ENCODE measurements at places on chromosomes 2 and 18. TPM values are rescaled to one million over a fixed set of nuclear protein-coding genes. Genes with fewer than 3 reads are reported as not detected.

DNA sequence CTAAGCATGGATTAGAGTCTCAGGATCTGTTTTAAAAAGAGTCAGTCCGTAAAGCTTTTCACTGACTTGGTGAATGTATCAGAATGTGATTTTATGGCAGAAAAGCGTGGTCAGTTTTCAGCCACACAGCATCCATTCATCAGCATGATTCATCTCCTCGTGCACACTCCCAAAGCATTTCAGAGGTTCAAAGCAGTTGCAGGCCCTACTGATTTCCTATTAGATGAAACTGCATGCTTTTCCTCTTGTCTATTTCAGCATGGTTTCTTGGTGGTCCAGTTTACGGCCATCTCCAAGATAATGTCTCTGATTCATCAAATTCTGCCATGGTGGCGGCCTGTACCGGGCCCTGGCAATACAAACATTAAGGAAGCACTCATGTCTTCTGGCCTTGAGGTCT, 4.8 kb upstream of the PARD6G start:
- no peak overlapping the region for H3K27ac ChIP-seq
- H3K27me3 ChIP-seq = no peaks in the 10 kb centered on the region
- no peak overlapping the region for H3K4me3 ChIP-seq
- no peaks in the 10 kb centered on the region for H3K4me1 ChIP-seq

SERPINB7 gene
- total RNA-seq = not detected

NABP1 gene
- 8.9 TPM for total RNA-seq

GRCh38 chr2:178419123-178419522, 31.9 kb downstream of the PRKRA start:
- no peaks in the 10 kb centered on the region for H3K27me3 ChIP-seq
- no peak overlapping the region for H3K4me3 ChIP-seq
- H3K27ac ChIP-seq = no peak overlapping the region
- H3K36me3 ChIP-seq = peaks cover 8% of the 10 kb centered on the region
- H3K4me1 ChIP-seq = peaks cover 12% of the 10 kb centered on the region
- no peak for DNase-seq

DNA sequence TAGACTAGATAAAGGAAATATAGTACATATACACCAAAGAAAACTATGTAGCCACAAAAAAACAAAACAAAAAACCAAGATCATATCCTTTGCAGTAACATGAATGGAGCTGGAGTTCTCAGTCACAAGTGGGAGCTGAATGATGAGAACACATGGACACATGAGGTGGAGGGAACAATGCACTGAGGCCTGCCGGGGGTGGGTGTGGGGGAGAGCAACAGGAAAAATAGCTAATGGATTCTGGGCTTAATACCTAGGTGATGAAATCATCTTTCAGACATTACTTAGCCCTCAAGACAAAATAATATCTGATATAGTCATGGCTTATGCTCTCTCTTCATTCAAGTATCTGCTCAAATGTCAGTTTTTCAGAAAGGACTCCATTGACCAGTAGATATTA, 930.6 kb downstream of the LRP1B start:
- no peak overlapping the region for H3K27ac ChIP-seq
- no peak for DNase-seq
- no peak overlapping the region for H3K4me3 ChIP-seq
- peaks cover 3% of the 10 kb centered on the region for H3K36me3 ChIP-seq
- H3K4me1 ChIP-seq = no peaks in the 10 kb centered on the region

GRCh38 chr2:24423095-24423494, 62.8 kb upstream of the ITSN2 start:
- no peaks in the 10 kb centered on the region for H3K27me3 ChIP-seq
- H3K4me3 ChIP-seq = no peak overlapping the region
- no peaks in the 10 kb centered on the region for H3K4me1 ChIP-seq
- H3K36me3 ChIP-seq = no peaks in the 10 kb centered on the region
- H3K27ac ChIP-seq = no peak overlapping the region

DNA sequence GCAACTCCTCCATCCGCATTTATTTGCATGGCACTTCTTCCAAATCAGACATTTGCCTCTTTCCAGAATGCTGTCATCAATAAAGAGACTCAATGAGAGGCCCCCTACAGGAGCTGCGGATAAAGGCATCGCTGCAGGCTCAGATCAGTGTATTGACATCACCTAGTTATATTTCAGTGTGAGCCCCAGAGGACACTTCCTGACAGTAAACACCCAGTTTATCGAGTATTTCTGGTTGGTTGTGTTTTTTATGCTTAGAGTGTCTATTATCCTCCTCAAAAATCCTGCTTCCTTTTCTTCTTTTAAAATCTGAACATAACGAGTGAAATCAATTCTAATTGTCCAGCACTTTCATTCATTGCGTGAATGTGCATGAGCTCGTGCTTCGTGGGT, 38.8 kb downstream of the NRP2 start:
- H3K4me1 ChIP-seq = peaks cover 86% of the 10 kb centered on the region
- peak overlapping the region; percentile 95 for H3K27ac ChIP-seq
- peak overlapping the region; percentile 77 for H3K4me3 ChIP-seq
- H3K27me3 ChIP-seq = peaks cover 4% of the 10 kb centered on the region

- peaks cover 15% of the 10 kb centered on the region for H3K36me3 ChIP-seq
- H3K4me1 ChIP-seq = no peaks in the 10 kb centered on the region
- no peaks in the 10 kb centered on the region for H3K27me3 ChIP-seq
- no peak overlapping the region for H3K4me3 ChIP-seq
These were observed 36.5 kb downstream of the HADHB start for GRCh38 chr2:26281226-26281625.

- DNase-seq = no peak
- H3K36me3 ChIP-seq = peaks cover 6% of the 10 kb centered on the region
- H3K27me3 ChIP-seq = no peaks in the 10 kb centered on the region
- no peak overlapping the region for H3K4me3 ChIP-seq
- H3K4me1 ChIP-seq = peaks cover 11% of the 10 kb centered on the region
- H3K27ac ChIP-seq = no peak overlapping the region
These were observed 110.7 kb downstream of the RTN4 start for GRCh38 chr2:54939446-54940118.

GRCh38 chr2:30230497-30231211, 680 bp upstream of the LBH start:
- no peaks in the 10 kb centered on the region for H3K36me3 ChIP-seq
- peaks cover 19% of the 10 kb centered on the region for H3K4me1 ChIP-seq
- peak overlapping the region; percentile 3 for H3K27ac ChIP-seq

CPSF3 gene
- 86.4 TPM for total RNA-seq

GRCh38 chr18:50338122-50338521, 36.7 kb upstream of the SKA1 start:
- no peaks in the 10 kb centered on the region for H3K36me3 ChIP-seq
- no peaks in the 10 kb centered on the region for H3K27me3 ChIP-seq
- no peak for DNase-seq
- no peak overlapping the region for H3K27ac ChIP-seq
- H3K4me3 ChIP-seq = no peak overlapping the region
- peaks cover 6% of the 10 kb centered on the region for H3K4me1 ChIP-seq

DNA sequence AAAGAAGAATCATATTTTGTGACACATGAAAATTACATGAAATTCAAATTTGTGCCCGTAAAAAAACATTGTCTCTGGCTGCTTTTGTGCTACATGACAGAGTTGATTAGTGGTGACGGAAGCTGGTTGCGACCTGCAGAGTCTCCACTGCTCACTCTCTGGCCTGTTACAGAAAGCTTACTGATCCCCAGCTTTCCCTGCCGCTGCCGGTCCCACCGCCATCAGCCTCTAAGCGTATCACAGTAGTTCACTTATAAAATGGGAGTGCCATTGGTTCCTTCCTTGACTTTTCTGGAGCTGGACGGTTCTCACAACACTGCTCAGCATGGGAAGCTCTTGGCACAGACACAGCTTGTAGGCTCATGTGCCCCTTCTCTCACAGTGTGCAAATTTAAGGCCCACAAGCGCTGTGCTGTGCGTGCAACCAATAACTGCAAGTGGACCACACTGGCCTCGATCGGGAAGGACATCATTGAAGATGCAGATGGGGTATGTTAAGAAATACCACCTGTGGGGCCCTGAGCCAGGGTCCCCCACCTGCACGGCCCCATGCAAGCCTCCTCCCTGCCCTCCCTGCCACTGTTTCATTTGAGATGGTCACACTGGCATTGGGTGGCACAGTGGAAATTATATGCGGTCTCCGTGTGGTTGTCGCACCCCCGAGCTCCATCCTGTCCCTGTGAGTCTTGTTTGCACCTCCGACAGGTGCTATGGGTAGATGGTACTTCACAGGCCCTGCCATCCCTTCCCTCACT, 81.3 kb downstream of the DGKD start:
- peaks cover 2% of the 10 kb centered on the region for H3K36me3 ChIP-seq
- DNase-seq = no peak
- H3K4me3 ChIP-seq = no peak overlapping the region
- H3K27me3 ChIP-seq = no peaks in the 10 kb centered on the region

DNA sequence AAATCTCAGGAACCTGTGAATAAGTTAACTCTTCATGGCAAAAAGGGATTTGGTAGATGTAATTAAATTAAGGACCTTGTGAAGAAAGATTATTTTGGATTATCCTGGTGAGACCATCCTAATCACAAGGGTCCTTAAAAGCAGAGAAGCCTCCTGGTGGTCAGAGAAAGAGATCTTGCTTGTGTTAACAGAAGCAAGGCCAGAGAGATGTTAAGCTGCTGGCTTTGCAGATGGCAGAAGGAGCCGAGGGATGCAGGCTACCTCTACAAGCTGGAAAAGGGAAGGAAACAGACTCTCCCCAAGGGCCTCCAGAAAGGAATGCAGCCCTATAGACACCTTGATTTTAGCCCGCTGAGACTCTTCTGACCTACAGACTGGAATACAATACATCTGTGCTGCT, 197.0 kb downstream of the STK39 start:
- no peak overlapping the region for H3K4me3 ChIP-seq
- H3K36me3 ChIP-seq = peaks cover 2% of the 10 kb centered on the region
- no peak for DNase-seq
- H3K4me1 ChIP-seq = peaks cover 16% of the 10 kb centered on the region
- no peak overlapping the region for H3K27ac ChIP-seq

ARHGAP25 gene
- 3.0 TPM for total RNA-seq

GRCh38 chr2:204024503-204024902, 87.9 kb downstream of the ICOS start:
- no peak overlapping the region for H3K27ac ChIP-seq
- peak; percentile 22 for DNase-seq
- H3K4me1 ChIP-seq = peaks cover 23% of the 10 kb centered on the region
- no peaks in the 10 kb centered on the region for H3K36me3 ChIP-seq
- no peaks in the 10 kb centered on the region for H3K27me3 ChIP-seq

LYPD6 gene
- 7.3 TPM for total RNA-seq

DNA sequence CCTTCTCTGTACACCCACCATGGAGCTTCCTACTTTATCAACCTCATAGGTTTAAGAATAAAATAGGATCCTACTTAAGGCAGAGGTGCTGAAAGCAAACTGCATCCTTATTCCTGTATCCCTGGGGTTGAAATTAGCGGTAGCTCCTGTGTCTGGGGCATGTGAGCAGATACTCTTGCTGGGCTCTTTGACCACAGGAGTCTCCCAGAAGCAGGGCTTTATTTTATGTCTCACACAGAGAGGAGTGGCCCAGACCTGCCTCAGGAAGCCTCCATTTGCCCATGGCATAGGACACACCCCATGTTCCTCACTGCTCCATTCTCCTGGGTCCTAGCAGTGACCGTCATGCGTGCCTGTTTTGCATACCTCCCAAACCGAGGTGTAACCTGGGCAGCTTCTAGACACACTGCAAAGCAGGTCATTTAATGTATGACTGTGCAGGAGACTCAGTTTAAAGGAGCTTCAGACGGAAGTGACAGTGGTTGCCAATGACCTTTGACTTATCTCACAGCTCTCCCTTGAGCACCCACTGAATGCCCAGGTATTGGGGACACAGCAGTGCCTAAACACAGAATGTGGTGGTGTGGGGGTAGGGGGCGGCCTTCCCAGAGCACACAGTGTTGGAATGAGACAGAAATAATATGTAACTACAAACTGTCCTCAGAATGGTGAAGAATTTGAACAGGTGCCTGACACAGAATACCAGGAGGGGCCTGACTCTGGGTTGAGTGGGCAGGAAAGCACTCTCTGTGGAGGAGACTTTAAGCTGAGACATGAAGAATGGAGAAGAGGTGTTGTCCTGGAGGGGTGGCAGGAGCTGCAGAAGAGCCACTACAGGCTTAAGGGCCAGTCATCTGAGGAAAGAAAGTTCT, 3.7 kb downstream of the TMEM37 start:
- peaks cover 26% of the 10 kb centered on the region for H3K27me3 ChIP-seq
- no peaks in the 10 kb centered on the region for H3K36me3 ChIP-seq
- peaks cover 25% of the 10 kb centered on the region for H3K4me1 ChIP-seq
- H3K4me3 ChIP-seq = no peak overlapping the region
- no peak for DNase-seq

DNA sequence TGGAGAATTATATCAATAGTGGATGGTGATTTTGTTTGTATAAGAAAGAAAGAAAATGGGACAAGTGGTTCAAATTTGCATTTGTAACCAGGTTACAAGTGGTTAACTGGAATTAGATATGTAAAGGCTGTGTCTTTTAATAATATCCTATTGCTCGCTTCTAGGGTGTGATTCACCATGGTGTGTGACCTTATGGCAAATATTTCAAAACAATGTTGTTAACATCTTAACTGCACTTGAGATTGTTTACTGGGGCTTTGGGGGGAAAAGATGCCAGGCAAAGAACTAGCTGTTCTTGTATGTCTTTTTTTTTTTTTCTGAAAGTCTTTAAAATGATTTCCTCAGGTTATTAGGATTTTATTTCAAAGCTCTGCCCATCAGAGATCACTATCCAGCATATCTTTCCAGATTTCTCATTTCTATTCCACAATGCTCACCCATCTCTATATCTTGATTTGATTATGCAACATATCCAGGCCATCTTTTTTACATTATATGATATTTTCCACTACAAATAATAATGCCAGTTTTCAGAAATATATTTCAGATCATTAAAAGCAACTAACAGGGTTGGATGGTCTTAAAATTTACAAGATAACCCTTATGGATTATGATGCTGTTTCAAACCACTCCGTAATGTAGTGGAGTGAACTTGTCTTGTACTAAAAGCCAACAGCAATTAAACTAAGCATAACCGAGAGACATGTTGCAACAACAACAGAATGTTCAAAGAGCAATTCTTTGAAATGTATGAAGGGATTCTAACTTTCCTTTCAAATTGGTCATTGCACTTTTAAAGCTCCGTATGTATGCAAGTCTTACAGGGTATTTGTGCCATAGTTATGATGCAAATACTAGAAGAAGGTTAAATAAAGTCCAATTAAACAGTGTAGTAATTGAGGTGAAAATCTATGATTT, 341.5 kb upstream of the ETAA1 start:
- no peak overlapping the region for H3K4me3 ChIP-seq
- H3K27me3 ChIP-seq = peaks cover 2% of the 10 kb centered on the region
- H3K36me3 ChIP-seq = no peaks in the 10 kb centered on the region
- H3K4me1 ChIP-seq = peaks cover 8% of the 10 kb centered on the region

- no peaks in the 10 kb centered on the region for H3K27me3 ChIP-seq
- no peak overlapping the region for H3K27ac ChIP-seq
- DNase-seq = no peak
- no peaks in the 10 kb centered on the region for H3K36me3 ChIP-seq
- no peaks in the 10 kb centered on the region for H3K4me1 ChIP-seq
These were observed 498.3 kb upstream of the LRRTM4 start for GRCh38 chr2:78020491-78020890.

All from neural crest cell (in vitro differentiated cells).